Astrocyte of the hippocampus (primary cell): ENCODE measurements at places on chromosomes 5 and 9.

DNA sequence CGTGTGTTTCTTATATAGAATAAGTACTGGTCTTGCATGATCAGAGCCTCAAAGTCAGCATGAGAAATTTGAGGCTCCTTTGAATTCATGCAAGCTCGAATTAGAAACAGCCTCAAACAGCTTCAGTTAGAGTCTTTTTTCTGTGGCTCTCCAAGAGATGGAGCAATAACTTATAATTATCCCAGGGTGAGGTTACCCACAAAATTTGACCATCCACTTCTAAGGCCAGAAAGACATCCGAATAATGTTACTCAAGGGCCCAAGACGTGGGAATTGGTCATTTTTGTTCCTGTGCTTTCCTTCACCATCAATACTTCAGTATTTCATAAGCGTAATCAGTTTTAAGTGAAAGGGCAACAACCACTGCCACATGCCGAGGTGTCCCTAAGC lies 89.7 kb downstream of the DAPK1 start:
- no peak for DNase-seq

DNA sequence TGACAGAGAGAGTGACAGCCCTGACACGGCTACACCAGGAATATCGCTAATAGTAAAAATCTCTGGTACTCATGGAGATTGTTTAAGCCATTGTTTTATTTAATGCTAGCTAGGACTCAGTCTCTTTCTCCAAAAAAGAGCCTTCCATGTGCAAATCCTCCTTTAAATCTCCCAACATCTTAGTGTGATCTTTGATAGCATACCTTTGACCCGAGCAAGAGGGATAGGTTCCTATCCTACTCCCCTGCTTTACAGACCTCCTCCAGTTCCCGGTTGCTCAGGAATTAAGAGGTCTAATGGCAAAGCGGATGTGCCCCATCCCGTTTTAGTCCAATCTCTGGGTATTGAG lies 663 bp upstream of the FRMD3 start:
- DNase-seq = no peak

GRCh38 chr5:174159327-174160114 lies 114.0 kb downstream of the NSG2 start:
- peak; percentile 35 for DNase-seq

GRCh38 chr5:6085341-6085860 lies 292.9 kb downstream of the MED10 start:
- DNase-seq = no peak

DNA sequence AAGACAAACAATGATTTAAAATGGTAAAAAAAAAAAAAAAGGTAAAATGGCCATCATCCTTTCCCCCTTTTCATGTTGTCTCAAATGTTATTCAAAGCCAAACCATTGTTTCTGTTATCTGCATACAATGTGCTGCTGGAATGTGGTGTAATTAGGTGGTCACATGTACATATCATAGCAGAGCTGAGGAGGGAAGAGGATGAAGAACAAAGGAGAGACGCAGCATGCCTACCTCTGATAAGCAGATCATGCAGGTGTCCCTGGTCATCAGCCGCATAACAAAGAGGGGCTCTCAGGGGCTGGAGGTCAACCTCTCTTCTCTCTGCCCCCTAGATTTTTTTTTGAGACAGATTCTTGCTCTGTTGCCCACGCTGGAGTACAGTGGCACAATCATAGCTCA lies 141.0 kb downstream of the CARTPT start:
- DNase-seq = no peak

DNA sequence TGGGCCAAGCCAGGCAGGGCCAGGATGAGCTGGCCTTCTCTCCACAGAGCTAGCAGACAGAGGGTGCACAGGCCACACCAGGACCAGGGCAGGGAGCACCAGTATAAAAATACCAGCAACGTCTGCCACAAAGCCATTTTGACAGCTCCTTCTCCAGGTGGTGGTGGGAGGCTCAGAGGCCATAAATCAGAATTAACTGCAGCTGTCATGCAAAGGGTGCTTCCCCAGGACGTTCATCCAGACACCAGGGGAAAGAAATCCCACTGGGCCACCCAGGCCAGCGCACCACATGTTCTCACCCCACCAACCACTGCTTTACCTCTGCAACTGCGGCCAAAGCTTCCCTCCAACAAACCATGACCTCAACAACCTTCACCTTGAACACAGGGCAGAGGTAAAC lies 403.7 kb upstream of the TRPC7 start:
- DNase-seq = no peak

GRCh38 chr5:36613241-36613640 lies 6.8 kb downstream of the SLC1A3 start:
- no peak for DNase-seq

GRCh38 chr5:133510634-133511262 lies 101.6 kb downstream of the FSTL4 start:
- DNase-seq = no peak

DNA sequence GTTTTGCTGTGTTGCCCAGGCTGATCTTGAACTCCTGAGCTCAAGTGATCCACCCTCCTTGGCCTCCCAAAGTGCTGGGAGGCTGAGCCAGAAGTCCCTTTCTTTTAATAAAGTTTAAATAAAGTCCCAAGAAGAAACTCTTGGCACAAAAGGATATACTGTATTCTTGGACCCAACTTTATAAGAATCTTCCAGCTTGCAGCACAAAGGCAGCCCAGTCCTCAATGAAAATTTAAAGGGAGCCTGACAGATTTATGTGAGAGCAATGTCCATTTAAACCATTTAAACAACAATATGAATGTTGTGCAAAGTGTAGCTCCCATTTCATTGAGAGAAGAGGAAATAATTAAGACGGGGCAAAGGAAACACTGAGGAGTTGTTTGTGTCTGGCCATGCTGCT lies 217.0 kb downstream of the DOCK8 start:
- DNase-seq = no peak

- DNase-seq = no peak
Observed at GRCh38 chr9:114787781-114788498, 17.9 kb downstream of the TNFSF15 start.

GRCh38 chr5:14386884-14387624 lies 194.5 kb upstream of the OTULINL start:
- no peak for DNase-seq

GRCh38 chr5:11166923-11167322 lies 405.9 kb upstream of the DAP start:
- DNase-seq = peak; percentile 74
